HepG2 (cell line): ENCODE measurements at places on chromosomes 4 and X. TPM values are rescaled to one million over a fixed set of nuclear protein-coding genes. Genes with fewer than 3 reads are reported as not detected.
A peak's percentile ranks its signal among the peaks of the same experiment; 100 is the strongest.

DGKK gene
- 6.2 and 11.0 TPM in 2 replicates for polyA plus RNA-seq

GRCh38 chr4:4439782-4440181 lies 52.9 kb downstream of the NSG1 start:
- no peak for DNase-seq

IL1RAPL1 gene
- polyA plus RNA-seq = 0.04 TPM in 1 of 2 replicates, not detected in the other

KLHL15 gene
- 2.1 and 2.8 TPM in 2 replicates for polyA plus RNA-seq

ASIC5 gene
- polyA plus RNA-seq = not detected in 2 replicates

DNA sequence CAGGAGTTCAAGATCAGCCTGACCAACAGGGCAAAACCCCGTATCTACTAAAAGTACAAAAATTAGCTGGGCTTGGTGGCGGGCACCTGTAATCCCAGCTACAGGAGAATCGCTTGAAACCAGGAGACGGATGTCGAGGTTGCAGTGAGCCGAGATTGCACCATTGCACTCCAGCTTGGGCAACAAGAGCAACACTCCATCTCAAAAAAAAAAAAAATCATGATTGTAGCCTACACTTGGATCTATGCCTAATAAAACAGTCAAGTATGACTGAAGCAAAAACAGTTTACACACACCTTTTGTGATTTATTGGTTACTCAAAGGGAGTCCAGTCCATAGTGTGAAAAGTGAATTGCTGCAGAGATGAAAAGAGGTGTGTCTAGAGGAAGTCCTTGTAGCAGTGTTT lies 34.7 kb upstream of the TASL start:
- DNase-seq = peak; percentile 36

AREG gene
- 7.1 and 8.1 TPM in 2 replicates for polyA plus RNA-seq

- no peak for DNase-seq
These were observed 324.4 kb downstream of the CAMK2D start for GRCh38 chr4:113437129-113437528.

NDST3 gene
- polyA plus RNA-seq = not detected in 2 replicates

DNA sequence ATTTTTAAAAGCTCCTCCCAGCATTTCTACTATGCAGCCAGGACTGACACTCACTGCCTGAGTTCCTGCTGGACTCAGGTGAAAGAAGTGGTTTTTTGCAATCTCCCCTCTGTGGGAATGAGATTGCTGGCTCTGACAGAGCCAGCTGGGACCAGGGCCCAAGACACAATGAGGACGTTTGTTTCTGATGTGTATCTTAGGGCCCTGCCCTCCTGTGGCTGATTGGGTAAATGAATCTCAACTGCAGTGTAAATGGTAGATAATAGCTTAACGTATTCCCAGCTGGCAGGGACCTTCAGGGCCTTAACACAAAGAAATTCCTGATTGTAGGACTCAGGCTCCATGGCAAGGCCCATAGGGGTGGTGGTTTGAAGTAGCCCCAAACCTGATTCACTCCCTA lies 85.8 kb upstream of the PRPS1 start:
- peak; percentile 34 for DNase-seq

DNA sequence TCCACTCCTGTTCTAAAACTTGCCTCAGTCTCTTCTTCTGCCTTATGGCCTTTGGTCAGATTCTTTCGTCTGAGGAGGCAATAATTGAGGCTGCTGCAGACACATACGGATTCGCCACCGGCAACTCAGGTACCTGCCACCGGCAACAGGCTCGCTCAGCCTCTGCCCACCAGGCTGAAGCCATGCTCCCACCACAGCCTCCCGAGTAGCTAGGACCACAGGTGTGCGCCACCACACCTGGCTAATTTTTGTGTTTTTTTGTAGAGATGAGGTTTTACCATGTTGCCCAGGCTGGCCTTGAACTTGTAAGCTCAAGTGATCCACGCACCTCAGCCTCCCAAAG lies 26.6 kb downstream of the TNIP2 start:
- DNase-seq = no peak

GRCh38 chr4:1693131-1693896 lies 9.2 kb upstream of the FAM53A start:
- DNase-seq = peak; percentile 75

SLC2A9 gene
- 42.3 and 51.0 TPM in 2 replicates for polyA plus RNA-seq

CFI gene
- 281 and 284 TPM in 2 replicates for polyA plus RNA-seq

- DNase-seq = no peak
These were observed 365.2 kb downstream of the FAT4 start for GRCh38 chr4:125679989-125680388.

- DNase-seq = no peak
These were observed 32.6 kb upstream of the ZFP42 start for GRCh38 chr4:187962926-187963325.

DNA sequence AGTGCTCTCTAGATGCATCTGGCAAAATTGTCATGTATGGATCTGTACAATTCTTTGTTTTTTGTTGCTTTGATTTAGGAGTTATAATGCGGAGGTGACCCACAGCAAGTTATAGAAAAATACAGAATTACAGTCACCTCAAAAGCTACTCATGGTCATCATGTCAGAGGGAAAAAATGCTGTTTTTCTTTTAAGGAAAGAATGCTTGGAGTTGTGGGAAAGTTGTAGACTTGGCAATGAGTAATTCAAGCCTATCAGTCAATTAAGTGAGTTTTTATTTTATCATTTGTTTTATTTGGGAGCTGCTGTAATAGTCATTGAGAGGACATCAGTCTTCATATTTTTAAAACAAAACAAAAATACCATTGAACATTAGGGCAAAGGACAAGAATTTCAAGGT lies 16.4 kb downstream of the FHL1 start:
- DNase-seq = no peak

DMRTC1 gene
- not detected in 2 replicates for polyA plus RNA-seq

SERTM2 gene
- not detected in 2 replicates for polyA plus RNA-seq

DNA sequence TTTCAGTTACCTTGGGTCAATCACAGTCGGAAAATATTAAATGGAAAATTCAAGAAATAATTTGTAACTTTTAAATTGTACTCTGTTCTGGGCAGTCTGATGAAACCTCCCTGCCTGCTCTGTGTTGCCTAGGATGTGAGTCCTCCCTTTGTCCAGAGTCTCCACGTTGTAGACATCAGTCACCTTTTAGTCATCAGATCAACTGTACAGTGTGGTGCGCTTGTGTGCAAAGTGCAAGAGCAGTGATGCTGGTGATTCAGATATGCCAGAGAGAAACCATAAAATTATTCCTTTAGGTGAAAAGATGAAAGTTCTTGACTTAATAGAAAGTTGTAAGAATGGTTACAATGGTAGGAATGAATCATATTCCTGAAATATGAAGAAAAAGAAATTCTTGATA lies 1.4 kb downstream of the SPATA4 start:
- no peak for DNase-seq

DNA sequence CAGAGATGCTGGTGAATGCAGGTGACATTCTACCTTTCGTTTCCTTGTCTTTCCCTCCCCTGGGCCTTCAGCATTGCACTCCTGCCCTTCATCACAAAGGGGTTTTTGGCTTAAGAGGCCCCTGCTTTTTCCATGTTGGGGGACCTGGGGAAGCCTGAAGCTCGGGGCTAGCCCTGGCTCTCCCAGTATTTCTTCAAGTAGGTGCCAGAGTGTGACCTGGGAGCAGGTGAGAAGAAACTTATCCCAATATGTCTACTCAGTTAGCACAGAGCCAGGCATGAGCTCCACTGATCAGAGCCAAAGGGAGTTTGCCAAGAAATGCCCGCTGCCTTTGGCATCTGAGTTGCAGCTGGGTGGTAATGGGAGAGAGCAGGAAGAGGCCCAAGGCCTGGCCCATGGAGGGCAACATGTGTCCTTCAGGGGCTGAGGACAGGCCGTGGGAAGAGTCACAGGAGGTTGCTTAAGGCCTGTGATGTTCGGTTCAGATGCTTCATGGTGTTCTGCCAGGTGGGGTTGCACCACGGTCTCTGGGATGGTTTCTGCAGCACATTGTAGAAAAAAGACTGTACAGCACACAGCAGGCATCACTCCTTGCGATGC lies 7.6 kb downstream of the PRRG3 start:
- DNase-seq = no peak

GRCh38 chr4:146458594-146458993 lies 63.1 kb downstream of the SLC10A7 start:
- no peak for DNase-seq

DNA sequence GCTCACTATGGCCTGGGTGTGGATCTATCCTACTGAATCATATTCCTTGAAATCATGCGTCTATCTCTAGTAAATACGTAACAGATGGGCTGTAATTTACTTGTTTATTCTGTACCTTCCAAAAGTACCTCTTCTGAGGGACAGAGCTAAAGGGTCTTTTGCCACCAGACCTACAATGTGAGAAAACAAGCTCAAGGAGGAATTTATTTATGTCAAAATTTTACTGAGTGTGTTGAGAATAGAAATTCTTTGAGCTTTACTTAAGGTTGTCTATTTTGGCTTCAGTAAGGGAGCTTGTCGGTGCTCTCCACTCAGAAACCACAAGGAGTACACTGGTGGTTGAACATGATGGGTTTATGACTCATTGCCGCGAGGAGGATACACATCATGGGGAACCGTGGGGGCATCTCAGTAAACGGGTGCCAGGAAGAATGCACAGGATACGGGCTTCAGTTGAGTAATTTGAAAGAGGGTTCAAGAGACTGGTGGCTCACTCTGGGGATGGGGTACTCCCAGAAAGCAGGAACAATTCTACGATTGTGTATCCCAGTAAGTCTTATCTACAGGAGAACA lies 3.0 kb downstream of the ANK2 start:
- no peak for DNase-seq

DNA sequence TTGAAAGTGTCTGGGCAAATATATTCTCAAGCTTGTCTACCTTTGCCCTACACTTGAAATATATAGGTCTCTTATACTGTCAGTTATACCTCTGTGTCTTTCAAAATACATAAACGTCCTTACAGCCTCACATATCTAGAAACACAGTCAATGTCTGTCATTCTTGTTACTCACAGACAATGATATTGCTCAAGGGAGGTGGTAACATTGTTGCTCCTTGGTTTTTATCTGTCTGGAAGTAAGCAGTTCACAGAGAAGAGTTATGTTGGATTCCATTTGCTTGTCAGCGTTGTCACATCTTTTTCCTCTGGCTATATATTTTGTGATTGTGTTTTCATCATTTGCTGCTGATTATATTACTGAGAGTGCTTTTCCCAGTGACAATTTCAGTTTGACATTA lies 1528.9 kb downstream of the PCDH7 start:
- no peak for DNase-seq

GRCh38 chr4:128039568-128039967 lies 21.5 kb upstream of the LARP1B start:
- no peak for DNase-seq

DNA sequence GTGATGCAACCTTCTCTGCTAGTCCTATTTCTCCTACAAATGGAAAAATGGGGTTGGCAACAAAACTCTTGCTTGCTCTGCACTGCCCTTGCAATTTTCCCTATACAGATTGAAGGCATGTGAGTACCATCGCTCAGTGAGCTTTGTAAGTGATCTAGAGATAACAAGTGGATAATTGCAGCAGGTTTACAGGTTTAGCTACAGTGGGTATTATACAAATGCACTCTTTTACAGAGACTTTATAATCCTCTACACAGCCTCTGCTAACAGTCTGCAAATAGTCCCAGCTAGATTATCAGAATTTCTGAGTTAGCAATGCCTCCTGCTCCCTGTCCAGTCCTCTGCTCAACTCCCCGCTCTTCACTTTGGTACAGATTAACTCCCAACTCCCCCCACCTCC lies 11.1 kb downstream of the LEF1 start:
- no peak for DNase-seq

DNA sequence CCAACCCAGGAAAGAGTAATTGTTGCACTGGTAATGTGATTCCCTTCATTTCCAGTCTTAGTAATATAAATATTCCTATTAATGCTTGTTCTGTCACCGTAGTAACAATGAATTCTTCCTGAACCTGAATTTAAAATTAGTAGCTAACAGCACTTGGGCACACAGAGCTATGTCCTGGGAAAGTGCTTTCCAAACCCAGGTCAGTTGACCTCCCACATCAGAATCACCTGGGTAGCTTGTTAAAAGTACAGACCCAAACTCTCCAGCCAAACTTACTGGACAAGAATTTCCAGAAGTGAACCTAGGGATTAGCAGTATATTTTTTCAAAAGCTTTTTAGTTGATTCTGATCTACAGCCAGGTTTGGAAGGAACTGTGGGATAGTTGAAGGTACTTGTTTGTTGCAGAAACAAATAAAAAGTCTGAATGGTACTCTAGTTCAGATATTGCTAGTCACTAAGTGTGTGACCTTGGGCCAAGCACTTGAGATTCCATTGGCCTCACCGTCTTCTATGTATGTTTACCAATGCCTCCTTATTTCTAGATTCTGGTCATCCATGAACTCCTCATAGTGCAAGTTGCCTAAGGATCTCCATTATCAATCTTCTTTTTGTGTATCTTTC lies 192.9 kb upstream of the CNKSR2 start:
- no peak for DNase-seq

DNA sequence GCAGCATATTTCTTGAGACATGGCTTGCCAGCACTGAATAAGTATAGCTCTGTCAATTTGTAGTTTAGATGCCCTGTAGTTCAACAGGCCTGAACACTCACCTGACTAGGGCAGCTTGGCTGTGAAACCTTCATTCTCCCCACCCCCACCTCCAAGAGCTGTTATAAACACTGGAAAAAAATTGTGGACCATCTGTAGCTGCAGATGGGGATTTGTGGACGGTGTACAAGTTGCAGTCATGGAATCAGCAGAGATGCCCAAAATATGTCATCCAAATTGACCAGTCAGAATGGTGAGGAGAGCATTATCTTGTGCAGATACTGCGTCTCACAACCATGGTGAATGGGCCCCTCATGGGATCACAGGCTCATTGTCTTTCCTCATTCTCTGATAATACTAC lies 76.2 kb upstream of the PAQR3 start:
- no peak for DNase-seq

- no peak for DNase-seq
These were observed 154.6 kb downstream of the EVC2 start for GRCh38 chr4:5553801-5554200.

JCHAIN gene
- polyA plus RNA-seq = not detected in 2 replicates

- DNase-seq = no peak
These were observed 22.2 kb downstream of the CYBB start for GRCh38 chrX:37802028-37802427.

MAGED2 gene
- polyA plus RNA-seq = 142 and 144 TPM in 2 replicates

- DNase-seq = no peak
These were observed 166.4 kb downstream of the CBR4 start for GRCh38 chr4:168843635-168844034.

DNA sequence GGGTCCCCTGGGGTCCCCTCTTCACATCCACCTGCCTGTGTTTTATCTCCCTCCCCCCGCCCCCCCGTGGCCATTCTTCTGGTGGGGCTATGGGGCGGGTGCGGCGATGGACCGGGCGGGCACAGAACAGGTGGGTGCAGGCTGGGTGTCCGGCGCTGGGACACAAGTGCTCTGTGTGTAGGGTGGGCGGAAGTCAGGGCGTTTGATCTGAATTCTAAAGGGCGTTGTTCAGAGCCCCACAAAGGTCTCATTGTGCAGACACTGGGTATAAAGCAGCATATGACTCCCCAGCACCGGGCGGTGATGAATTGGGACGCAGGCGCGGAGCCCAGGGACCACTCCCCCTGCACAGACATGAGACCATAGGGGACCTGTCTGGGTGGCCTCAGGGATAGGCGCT lies at the start of gene GJB1:
Gene GJB1 (plus strand): TSS at position 296 of the 400 bp plus-strand sequence. CDS start 484 bp downstream, outside the sequence.
- DNase-seq = no peak
